ENCODE measurements at places on chromosomes 5 and 9.

GRCh38 chr5:142239394-142240159, 85.2 kb downstream of the SPRY4 start:
- DNase-seq = no peak

- no peak for DNase-seq
These were observed 54.1 kb downstream of the PRRC1 start for GRCh38 chr5:127571314-127572131.

- DNase-seq = no peak
These were observed 51.9 kb upstream of the IQGAP2 start for GRCh38 chr5:76351176-76351575.

GRCh38 chr9:98191671-98192502, 550 bp downstream of the CORO2A start:
- DNase-seq = no peak

DNA sequence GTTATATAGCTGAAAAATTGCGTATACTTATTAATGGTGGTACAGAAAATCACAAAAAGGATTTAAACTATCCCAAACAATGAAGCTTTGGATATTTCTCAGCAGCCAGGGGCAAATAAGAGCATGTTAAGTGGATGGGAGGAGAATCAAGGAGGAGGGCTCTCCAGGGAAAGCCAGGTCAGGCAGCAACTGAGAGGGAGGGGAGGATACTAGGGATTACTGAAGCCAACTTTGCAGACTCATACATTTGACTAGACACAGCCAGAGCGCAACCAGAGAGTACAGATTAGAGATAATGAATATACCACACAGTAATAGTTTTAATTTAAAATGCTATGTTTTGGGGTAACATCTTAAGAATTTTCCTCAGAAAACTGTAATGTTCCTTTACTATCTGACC, 360.2 kb downstream of the HCN1 start:
- no peak for DNase-seq

GRCh38 chr5:137613554-137614265, 114.6 kb upstream of the SPOCK1 start:
- DNase-seq = no peak

DNA sequence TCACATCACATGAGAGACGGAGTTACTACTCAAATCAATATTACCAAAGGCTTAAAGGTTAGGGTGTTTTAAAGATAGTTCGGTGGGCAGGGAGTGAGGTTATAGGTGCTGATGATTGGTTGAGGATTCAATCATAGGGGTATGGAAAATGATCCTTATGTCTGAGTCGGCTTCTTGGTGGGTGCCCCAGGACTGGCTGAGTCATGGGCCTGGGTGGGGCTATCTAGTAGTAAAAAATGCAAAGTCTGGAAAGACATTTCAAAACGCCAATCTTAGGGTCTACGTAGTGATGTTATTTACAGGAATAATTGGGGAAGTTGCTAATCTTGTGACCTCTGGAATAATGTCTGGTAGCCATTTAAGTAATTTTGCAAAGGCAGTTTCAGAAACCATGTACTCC, 15.2 kb upstream of the SPIN1 start:
- DNase-seq = no peak

DNA sequence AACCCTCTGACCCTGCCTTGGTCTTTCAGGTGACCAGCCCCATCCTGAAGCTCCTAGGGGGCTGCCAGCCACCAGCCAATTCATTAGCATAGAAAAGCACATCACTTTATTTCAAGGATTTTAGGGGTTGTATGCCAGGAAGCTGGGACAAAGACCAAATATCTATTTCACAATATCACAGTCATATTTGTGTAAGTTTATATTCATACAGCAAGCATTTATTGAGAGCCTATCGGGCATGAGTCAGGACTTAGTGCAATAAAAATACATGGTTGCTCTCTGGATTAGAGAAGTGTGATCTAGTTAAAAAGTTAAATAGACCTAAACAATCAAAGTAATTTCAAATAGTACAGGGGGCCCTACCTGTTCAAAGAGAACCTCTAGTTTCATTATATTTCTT, 113.8 kb downstream of the ERCC6L2 start:
- no peak for DNase-seq

DNA sequence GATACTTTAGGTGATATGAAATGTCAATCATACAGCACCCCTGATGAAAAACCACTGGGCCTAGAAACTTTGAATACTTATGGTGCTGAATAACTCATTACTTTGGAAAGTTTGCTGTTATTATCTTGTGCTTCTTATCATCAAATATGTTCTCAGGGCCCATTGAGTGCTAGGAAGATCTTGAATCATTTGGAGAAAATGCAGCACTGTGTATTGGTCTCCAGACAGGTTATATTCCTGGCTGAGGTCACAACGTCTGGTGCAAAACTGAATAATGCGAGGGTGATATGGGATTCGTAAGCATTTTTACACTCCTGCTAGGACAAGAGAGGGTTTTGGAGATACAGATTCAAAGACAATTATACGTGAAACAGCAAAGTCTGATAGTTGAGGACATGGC, 249.4 kb upstream of the TNC start:
- DNase-seq = no peak

DNA sequence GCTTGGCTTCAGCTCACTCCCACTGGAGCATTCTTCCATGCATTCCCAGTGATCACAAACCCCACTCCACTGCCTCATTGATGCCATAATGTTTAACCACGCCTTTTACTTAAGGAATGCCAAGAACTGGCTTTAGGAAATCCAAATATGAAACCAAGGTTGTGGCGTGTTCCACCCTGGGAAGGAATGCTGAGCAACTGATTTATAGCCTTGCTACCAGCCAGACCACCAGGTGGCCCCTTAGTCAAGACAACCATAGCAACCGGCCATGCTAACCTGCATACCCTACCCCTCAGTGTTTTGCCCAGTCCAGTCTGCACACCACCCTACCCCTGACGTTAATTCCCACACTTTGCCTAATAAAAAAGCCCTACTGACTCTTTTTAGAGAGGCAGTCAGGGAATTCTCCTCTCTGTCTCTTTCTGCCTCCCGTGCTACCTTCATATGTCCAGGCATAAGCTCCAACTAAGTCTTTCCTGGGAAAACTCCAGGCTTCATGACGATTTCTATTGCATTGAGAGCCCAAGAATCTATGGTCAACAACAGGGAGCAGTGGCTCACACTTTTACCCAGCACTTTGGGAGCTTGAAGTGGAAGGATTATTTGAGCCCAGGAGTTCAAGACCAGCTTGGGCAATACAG, 27.0 kb upstream of the PRRC2B start:
- no peak for DNase-seq

DNA sequence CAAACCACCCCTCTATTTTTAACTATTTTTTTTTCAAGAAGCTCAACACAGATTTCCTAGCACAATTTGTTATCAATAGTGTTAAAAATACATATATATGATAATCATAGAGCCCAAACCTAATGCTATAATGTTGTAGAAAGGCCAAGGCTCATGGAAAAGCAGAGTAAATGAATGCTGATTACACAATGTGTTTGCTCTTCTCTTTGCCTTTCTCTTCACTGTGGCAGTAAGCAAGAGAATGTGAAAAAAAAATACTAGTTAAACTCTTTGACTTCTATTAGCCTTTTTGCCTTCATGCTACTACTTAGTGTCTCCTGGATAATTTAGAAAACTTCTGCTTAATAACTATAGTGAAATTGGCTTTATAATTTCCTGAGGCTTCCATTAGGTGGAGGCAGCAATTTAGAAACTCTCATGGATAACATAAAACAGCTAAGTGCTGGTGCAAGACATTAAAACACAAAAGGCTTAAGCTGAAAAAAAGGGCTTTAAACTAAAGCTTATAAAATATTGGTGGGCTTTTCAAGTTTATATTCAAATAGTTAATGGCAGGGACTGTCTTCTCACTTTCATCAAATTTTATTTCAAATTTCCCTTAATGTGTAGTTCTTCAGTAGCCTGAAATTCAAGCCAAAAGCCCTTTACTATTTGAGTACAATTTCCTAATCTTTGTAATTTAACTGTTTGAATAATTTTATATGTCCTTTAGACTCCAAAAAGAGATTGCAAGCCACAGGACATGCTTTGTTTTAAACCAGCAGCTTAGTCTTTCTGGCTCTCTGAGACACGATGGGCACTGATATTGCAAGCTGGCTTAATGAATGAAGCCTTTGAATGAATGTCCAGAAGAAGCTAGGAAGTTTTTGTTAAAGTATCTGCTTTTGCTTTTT, 2031.8 kb upstream of the CDH6 start:
- no peak for DNase-seq

DNA sequence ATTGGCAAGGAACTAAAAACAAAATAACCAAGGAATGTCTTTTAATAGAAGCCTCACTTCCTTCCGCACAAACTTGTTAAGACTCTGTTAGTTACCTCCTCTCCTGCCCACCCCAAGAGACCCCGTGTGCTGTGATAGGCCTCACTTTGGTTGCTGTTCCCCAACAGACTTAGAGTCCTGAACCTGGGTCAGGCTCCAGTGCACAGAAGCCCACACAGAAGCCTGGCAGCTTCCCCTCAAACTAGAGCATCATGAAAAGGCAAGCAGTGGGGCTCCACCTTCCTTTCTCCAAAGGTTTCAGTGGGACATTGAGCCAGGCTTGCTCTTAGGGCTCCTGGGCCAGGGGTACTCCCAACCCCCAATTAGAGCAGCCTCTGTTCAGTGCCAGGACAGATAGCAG, 230.5 kb downstream of the ESM1 start:
- no peak for DNase-seq

DNA sequence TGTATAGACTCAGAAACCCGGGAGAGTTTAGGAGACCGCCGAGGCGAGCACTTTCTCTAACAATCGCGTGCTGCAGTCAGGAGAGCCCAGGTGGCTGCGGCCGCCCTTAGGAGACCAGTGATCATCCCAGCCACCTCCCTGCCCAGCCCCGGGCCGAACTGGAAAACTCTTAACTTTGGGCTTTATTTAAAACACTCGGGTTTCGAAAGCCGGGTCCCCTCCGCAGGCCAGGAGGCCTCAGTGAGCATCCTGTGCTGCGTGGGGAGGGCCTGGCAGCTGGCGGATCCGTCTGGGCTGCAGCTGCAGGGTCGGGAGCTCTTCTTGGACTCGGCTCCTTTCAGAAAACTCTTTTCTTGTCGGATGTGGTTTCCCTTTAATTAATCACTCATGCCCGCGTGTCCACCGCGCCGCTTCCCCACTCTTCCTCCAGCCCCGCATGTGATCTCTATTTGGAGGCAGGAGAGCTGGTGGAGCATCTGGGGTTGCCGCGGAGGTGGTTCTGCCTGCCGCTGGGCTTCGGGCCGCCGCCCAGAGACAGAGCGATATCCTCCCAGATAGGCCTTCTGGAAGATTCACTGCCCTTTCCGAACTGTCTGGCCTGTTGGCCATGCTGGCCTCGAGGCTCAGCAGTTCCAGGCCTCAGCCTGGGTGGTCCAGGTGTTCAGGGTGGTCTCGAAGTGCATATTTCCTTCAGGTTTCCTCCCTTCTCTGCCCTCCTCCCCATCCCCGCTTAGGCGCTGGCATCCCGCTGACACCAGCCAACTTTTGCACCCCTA, 59.5 kb downstream of the TMEM174 start:
- DNase-seq = no peak

DNA sequence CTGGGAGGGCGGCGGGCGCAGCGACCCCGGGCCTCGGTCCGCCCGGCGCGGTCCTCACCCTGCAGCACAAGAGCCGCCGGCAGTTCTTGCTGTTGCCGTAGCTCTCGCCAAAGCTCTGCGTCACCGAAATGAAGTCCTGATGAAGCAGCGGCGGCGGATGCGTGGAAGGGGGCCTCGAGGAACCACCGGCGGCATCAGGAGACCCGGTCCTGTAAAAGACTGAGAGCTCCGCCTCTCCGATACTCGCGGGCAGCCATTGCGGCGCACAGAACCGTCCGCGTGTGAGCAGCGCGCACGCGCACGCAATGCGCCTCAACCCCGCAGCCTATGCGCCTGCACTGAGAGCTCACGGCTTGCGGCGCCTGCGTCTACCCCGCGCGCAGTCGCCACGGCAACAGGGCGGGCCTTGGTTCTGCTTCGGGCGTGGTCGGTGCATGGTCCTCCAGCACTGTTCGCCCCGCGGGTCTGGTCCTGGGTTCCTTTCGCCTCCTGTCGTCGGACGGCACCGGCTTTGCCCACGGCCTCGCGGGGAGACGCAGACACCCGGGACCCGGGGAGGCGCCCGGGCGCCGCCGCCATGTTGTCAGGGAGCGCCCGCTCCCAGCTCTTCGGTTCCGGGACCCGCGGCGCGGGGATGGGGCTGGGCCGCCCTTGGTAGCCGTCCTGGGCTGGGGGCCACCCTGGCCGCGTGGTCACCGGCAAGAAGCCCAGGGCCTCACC, 9.3 kb upstream of the GRIN1 start:
- DNase-seq = peak; percentile 81

- no peak for DNase-seq
These were observed 112.2 kb downstream of the MTX3 start for GRCh38 chr5:79878721-79879336.

DNA sequence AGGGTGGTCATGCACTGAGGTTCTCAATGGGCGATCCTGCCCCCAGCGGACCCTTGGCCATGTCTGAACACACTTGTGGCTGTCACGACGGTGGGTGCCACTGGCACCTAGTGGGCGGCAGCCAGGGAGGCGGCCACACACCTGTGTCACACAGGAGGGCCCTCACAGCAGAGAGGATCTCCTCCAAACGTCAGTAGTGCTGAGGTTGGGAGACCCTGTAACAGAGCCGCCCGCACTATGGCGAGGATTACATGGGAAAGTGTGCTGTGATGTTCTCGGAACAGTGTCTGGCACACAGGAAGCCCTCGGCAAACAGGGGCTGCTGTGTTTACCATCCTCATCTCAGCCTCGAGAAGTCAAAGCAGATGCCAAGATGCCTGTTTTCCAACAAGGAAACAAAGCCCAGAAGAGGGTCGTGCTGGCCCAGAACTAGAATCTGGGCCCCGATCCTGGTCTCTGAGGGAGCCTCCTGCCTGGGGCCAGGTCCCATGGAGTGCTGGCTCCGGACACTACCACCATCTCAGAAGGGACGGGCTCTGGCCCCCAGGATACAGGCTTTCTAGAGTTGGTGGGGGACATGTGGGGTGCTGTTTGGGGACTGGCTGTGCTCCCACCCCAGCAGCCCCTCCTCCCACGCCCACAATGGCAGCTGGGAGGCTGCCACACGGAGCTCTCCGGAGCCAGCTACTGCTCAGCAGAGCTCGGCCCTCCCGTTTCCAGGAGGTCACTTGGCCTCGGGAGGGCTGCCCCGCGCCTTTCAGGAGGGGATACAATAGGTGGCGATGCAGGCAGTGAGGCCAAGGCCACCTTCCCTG, 48.2 kb downstream of the DBH start:
- DNase-seq = no peak

GRCh38 chr9:23587433-23587832, 238.6 kb downstream of the ELAVL2 start:
- no peak for DNase-seq

DNA sequence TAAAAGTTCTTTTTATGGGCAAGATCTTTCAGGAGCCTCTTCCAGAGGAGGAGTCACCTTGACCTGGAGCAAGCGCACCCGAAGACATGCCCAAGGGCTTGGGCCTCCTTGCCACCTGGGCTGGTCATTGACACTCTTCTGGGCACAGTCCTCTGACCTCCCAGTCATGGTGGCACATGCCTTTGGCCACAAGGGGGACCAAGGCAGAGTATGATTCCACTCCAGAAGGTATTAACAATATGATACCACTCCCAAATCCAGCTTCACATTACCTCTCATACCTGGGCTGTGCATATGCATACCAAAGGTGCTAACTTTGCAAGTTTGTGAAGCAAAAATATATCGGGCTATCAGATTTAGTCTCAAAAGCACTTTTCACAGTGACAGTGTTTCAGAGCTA, 84.6 kb downstream of the MAST4 start:
- DNase-seq = no peak

All from GM04504 (cell line).